ENCODE measurements at places on chromosomes 11 and 22. TPM values are rescaled to one million over a fixed set of nuclear protein-coding genes. Genes with fewer than 3 reads are reported as not detected.

Gene RAG2
- total RNA-seq, result not detected

Gene CFAP300
- total RNA-seq, result 16.8 TPM

Gene ANKK1
- not detected for total RNA-seq

Gene ESAM
- total RNA-seq, result 5.6 TPM

Gene NAALAD2
- total RNA-seq, result 1.7 TPM

Gene MEN1
- 26.2 TPM for total RNA-seq

Gene GALNT18
- 0.96 TPM for total RNA-seq

Gene OR8B2
- total RNA-seq, result not detected

Gene NLRP14
- total RNA-seq, result under 0.01 TPM

Gene HRAS
- 52.8 TPM for total RNA-seq
